Right atrium auricular region (tissue), 2 donors: ENCODE measurements at places on chromosomes 12 and 14. TPM values are rescaled to one million over a fixed set of nuclear protein-coding genes. Genes with fewer than 3 reads are reported as not detected.

- H3K36me3 ChIP-seq = peaks cover 25% of the 10 kb centered on the region
- H3K27me3 ChIP-seq = no peaks in the 10 kb centered on the region
- DNase-seq = no peak
- H3K4me3 ChIP-seq = no peak overlapping the region
Observed at GRCh38 chr12:29350080-29350479, 30.9 kb downstream of the ERGIC2 start.

- H3K36me3 ChIP-seq = no peaks in the 10 kb centered on the region
- H3K4me3 ChIP-seq = no peak overlapping the region
- no peaks in the 10 kb centered on the region for H3K27me3 ChIP-seq
- no peak for DNase-seq
- no peaks in the 10 kb centered on the region for H3K4me1 ChIP-seq
- H3K27ac ChIP-seq = no peak overlapping the region
Observed at GRCh38 chr12:103908877-103909276, 21.3 kb upstream of the HSP90B1 start.

GRCh38 chr12:4572680-4573079 lies 10.7 kb downstream of the DYRK4 start:
- no peaks in the 10 kb centered on the region for H3K36me3 ChIP-seq
- H3K27me3 ChIP-seq = no peaks in the 10 kb centered on the region
- H3K4me3 ChIP-seq = no peak overlapping the region
- no peak overlapping the region for H3K27ac ChIP-seq
- DNase-seq = no peak

DNA sequence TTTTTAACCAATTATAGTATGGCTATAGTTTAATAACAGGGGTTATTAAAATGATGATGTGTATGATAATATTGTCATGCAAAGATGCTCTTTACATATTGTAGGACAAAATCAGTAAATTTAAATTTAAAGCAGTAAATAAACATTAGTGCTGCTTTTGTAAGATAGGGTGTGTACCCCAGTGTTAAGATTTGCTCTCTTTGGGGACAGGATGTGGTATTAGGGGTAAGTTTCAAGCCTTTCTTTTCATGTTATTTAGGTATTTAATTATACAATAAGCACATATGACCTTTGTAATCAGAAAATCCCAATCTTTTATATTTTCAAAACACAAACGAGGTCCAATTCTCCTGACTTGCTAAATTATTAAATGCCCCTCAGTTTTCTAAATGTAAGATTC lies 39.7 kb upstream of the RPH3A start:
- H3K4me1 ChIP-seq = no peaks in the 10 kb centered on the region
- no peaks in the 10 kb centered on the region for H3K36me3 ChIP-seq
- no peak overlapping the region for H3K27ac ChIP-seq
- H3K4me3 ChIP-seq = no peak overlapping the region
- no peaks in the 10 kb centered on the region for H3K27me3 ChIP-seq

TEX52 gene
- total RNA-seq = not detected

GRCh38 chr12:57609781-57610553 lies 1.3 kb upstream of the ARHGEF25 start:
- H3K4me1 ChIP-seq = no peaks in the 10 kb centered on the region
- H3K27ac ChIP-seq = peak overlapping the region; percentile 87
- H3K36me3 ChIP-seq = no peaks in the 10 kb centered on the region

ADAMTS20 gene
- not detected for total RNA-seq

GRCh38 chr12:131309700-131310099 lies 356.0 kb downstream of the ADGRD1 start:
- no peak overlapping the region for H3K27ac ChIP-seq
- DNase-seq = no peak
- no peaks in the 10 kb centered on the region for H3K36me3 ChIP-seq
- no peaks in the 10 kb centered on the region for H3K4me1 ChIP-seq

KRT6C gene
- not detected for total RNA-seq

DNA sequence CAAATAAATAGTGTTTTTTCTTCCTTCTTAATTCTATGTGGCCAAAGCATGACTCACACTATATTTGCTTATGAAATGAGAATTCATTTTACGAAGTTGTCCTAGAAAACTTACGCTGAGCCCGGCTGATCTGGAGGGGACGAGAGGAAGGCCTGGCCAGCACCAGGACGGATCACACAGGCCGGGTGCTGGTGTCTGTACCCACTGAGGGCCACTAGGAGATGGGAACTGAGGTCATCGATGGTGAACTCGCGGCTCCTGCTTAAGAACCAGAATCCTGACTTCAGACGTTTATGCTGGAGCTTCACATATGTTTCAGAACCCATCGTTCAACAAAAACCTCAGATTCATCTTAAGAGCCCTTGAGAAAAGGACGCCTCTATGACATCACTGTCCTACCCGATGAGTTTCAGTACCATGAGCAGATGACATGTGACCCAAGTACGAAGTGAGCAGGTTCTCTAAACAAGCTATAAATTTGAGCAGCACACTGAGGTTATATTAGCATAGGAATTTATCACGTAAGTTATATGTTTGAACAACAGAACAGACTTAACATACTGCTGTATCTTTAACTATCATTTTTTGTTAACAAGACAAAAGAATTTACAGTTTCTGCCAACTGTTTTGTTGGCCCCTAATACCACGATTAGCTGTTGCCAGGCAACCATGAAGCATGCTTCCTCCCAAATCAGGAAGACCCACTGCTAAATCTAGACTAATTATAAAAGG lies 111.9 kb downstream of the FOXN3 start:
- no peaks in the 10 kb centered on the region for H3K36me3 ChIP-seq
- peak overlapping the region; percentile 91 for H3K27ac ChIP-seq
- H3K27me3 ChIP-seq = no peaks in the 10 kb centered on the region
- peak; percentile 67 for DNase-seq
- peaks cover 70% of the 10 kb centered on the region for H3K4me1 ChIP-seq

BORCS5 gene
- 6.2 TPM for total RNA-seq

CLEC2A gene
- not detected for total RNA-seq

DNA sequence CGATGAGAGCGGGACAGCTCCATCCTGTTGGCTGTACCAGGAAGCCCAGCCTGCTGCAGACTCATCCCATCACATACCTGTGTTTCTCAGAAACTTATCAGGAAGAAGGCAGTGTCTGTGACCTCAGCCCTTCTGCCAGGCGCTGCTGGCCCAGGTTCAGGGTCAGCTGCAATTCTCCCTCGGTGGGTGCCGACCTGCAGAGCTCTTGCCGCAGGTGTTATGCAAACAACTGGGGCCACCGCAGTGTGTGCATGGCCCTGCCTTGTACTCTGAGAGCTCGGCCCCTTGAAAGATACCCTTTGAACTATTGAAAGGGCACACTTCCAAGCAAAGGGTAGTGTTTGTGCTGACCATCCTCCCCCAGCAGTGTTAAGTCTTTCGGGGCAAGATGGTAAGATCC lies 322.2 kb upstream of the DIO3 start:
- H3K36me3 ChIP-seq = no peaks in the 10 kb centered on the region
- H3K4me3 ChIP-seq = no peak overlapping the region
- DNase-seq = no peak
- H3K4me1 ChIP-seq = no peaks in the 10 kb centered on the region
- no peaks in the 10 kb centered on the region for H3K27me3 ChIP-seq
- H3K27ac ChIP-seq = no peak overlapping the region

DNA sequence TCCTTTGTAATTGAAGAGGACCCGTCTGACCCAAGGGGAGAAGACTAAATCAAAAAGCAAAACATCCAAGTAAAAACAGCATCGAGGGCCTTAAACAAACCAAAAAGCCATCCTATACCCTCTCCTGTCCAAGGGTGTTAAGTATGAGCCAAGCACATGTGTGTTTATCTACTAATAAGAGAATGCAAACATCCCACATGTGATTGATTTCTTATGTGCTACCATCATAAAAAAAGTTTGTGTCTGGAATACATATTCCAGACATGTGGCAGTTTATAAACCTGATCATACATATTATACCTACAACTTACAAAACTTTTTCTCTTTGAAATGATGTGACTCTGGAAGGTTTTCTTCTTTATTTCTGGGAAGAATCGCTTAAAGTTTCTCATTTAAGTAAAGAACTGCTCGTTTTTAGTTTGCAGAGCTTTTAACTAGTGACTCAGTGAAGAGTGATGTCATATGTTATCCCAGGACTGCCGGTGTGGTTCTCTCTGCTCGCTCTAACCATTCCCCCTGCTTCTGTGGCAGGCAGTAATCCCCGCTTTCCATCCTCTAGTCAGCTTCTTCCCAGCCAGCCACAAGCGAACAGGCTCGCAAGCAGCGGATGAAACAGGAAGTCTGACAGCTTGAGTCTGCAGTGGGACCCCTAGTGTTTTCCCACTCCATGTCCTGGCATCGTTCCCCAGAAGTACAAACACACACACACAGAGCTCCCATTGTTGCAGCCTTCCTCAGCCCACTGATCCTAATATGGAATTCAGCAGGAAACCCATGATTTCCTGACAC lies 431 bp upstream of the RHOJ start:
- peak; percentile 90 for DNase-seq
- peak overlapping the region; percentile 44 for H3K4me3 ChIP-seq
- no peaks in the 10 kb centered on the region for H3K4me1 ChIP-seq
- peak overlapping the region; percentile 88 for H3K27ac ChIP-seq
- H3K27me3 ChIP-seq = no peaks in the 10 kb centered on the region
- H3K36me3 ChIP-seq = no peaks in the 10 kb centered on the region

MAGOHB gene
- 6.2 TPM for total RNA-seq

VRK1 gene
- total RNA-seq = 10.0 TPM

DNA sequence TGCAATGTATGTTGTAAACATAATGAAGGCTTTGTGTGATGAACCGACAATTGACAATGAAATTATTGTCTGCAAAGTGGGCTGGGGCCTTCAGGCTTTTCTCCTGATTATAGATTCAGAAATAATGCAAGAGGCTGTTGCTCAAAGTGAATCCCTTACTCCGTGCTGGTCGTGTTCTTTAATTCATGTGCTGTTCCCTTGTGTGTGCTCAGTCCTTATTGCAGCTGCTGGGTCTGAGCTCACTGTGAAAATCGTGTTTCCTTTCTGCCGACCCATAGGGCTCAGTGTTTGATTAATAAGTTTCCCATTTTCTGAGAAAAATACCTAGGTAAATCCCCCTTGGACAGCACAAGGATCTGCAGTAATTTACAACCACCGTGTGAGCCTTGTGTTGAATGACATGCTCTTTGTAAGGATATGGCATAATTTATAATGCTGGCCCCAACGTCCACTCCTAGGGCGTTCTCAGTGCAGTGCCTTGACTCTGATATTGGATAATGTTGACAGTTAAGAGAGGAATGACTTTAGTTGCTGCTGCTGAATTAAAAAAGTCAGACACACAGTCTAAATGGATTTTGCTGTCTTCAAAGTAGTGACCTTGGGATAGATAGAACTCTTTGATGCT lies 81.6 kb downstream of the RGS6 start:
- H3K27ac ChIP-seq = no peak overlapping the region
- H3K36me3 ChIP-seq = no peaks in the 10 kb centered on the region
- H3K27me3 ChIP-seq = no peaks in the 10 kb centered on the region

ART4 gene
- 12.1 TPM for total RNA-seq

DNA sequence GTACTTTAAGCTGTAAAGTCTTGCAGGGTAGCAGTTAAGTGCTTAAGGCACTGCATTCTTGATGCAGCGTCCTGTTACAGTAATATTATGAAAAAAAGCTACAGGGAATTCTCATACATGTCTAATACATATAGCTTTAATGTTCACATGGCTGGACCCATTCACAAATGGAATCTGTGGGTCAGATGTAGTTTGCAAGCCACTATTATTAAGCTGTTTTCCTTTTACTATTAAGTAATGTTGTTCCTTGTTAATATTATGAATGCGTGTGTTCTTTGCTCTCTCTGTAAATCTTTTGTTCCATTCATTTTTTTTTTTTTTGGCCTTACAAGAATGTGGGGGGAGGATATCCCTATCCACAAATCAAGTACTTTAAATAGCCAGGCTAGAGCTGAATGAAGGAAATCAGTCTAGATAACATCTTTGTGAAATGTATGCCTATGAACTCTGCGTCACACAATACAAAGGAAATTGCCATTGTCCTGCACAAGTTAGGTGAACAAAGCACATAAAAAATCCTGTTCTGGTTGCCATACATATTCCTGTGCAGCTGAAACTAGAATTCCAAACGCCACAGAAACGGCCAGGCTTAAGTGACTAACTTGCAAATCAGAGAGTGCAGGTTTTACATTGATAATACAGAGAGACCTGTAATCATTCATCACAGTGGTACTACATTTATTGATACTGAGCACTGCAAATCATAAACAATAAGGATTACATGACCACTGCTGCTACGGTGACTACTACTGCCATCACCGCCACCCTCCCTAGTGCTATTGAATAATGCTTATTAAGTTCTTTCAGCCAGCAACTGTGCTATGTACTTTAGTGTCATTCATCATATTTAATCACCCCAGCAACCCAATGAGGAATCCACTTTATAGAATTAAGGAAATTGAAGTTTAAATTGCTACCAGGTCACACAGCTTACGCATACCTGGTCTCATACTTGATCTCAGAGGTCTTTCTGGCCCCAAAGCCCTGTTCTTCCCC lies 111.9 kb downstream of the HMGA2 start:
- no peak overlapping the region for H3K4me3 ChIP-seq
- no peak for DNase-seq

GRCh38 chr12:42812871-42813270 lies 223.3 kb upstream of the PRICKLE1 start:
- no peak for DNase-seq
- no peaks in the 10 kb centered on the region for H3K4me1 ChIP-seq
- H3K27me3 ChIP-seq = no peaks in the 10 kb centered on the region
- H3K27ac ChIP-seq = no peak overlapping the region

DNA sequence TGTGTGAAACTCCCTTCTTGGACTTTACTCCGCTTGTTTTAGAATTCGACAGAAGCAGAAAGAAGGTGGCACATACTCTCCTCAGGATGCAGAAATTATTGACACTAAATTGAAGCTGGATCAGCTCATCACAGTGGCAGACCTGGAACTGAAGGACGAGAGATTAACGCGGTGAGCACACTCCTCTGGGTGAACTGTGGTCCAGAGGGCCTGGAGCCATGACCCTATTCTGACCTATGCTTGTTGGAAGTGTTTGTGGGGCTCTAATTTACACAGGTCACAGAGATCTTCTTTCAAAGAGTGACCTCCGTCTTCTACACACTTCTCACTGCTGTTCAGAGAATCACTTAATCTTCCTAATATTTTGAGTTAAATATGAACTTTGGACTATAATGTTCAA lies 72.5 kb upstream of the MYF6 start:
- H3K4me3 ChIP-seq = no peak overlapping the region
- H3K36me3 ChIP-seq = no peaks in the 10 kb centered on the region
- H3K4me1 ChIP-seq = no peaks in the 10 kb centered on the region
- H3K27me3 ChIP-seq = no peaks in the 10 kb centered on the region
- DNase-seq = no peak

- H3K4me3 ChIP-seq = no peak overlapping the region
- H3K27ac ChIP-seq = no peak overlapping the region
- no peak for DNase-seq
- H3K4me1 ChIP-seq = no peaks in the 10 kb centered on the region
- H3K36me3 ChIP-seq = no peaks in the 10 kb centered on the region
- H3K27me3 ChIP-seq = no peaks in the 10 kb centered on the region
Observed at GRCh38 chr12:30896461-30896860, 30.1 kb upstream of the TSPAN11 start.

A2ML1 gene
- 0.15 TPM for total RNA-seq

NR1H4 gene
- not detected for total RNA-seq
